ENCODE measurements at places on chromosomes 12 and 14.

- no peak for DNase-seq
Measured at GRCh38 chr12:26340649-26341048, 145.3 kb downstream of the SSPN start.

GRCh38 chr14:24876996-24877395, 173.0 kb downstream of the STXBP6 start:
- DNase-seq = no peak

DNA sequence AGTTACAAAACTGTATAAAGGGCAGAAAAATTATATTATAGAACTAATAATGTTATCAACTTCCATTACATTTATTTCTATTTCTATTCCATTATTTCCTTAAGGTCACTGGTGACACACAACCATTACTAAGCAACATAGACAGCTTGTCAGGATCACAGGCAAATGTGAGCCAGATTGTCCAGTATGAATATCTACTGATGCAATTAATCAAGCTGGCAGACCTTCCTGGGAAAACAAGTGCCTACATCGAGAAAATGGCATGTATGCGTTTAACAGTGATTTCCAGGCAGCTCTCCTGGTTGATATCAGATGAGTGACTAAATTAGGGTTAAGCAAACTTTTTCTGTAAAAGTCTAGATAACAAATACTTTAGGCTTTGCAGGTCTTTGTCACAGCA, 36.9 kb upstream of the TSPAN8 start:
- DNase-seq = no peak

DNA sequence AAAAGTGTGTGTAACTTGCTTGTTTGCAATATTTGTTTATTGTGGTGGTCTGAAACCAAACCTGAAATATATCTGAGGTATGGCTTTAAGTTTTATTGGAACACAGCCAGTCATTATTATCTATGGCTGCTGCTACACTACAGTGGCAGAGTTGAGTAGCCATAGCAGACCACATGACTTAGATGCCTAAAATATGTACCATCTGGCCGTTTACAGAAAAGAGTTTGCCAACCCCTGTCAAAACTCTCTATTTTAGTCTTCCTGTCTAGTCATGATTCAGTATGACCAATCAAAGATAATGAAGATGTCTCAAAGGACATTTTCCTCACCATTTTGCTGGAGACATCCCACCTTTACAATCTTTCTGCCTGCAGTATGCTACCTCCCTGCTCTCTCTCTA, 242.3 kb downstream of the ANO6 start:
- no peak for DNase-seq

GRCh38 chr12:121576851-121577391, 3.9 kb downstream of the KDM2B start:
- no peak for DNase-seq

DNA sequence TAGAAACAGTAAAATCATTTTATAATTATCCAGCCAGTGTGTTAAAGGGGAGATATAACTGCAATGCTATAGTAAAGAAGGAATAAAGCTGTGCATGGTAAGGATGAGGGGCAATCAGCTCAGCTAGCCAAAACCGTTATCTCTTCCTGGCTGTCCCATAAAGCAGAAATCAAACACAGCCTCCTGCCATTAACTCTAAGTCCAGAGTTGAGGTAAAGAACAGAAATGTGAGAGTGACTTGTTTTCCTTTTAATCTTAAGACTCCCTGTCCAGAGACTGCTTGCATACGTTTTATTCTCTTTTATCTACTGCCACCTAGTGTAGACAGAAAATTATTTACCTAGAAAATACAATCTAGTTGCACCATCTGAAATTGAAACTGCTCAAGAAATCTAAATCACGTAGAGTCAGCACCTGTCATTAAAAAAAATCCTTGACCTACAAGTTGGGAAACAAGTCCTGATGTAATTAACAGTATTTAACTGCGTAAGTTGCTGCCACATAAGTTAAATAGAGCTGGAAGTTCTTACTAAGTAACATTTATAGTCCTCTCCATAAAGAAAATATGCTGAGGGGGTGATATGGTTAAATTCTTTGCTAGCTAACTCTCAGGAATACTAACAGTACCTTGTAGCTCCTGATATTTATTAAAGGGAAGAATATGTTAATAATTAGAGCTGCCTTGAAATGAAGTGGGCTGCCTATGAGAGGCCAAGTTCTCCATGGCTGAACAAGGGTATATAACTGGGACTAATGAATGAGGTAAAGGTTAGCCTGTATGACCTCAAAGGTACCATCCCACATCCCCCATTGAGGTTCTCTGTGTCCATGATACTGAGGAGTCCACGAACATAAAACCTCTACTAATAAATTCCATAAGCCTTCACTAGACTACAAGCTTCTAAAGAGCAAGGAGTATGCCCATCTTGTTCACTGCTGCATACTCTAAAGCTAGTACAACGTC, 62.7 kb downstream of the GALNT4 start:
- no peak for DNase-seq

- no peak for DNase-seq
Measured at GRCh38 chr12:133233993-133234564, 1.6 kb downstream of the ANHX start.
